ENCODE measurements at places on chromosomes 2 and 18.

DNA sequence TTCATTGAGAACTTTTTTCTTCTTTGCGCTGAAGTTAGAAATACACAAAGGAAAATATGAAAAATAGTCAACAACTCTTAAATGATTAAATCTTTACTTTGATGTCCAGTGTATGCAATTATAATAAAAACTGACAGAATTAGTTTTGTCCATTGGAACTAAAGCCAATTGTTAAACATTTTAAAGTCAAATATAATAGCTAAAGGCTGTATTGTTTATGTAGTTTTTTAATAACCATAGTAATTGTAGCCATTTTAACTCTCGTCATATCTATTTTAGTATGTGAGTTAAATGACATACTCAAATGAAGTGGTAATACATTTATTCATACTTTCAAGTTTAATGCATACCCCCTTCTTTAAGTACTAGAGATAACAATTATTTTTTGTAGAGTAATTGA, 4.7 kb upstream of the COBLL1 start:
- no peak for DNase-seq

DNA sequence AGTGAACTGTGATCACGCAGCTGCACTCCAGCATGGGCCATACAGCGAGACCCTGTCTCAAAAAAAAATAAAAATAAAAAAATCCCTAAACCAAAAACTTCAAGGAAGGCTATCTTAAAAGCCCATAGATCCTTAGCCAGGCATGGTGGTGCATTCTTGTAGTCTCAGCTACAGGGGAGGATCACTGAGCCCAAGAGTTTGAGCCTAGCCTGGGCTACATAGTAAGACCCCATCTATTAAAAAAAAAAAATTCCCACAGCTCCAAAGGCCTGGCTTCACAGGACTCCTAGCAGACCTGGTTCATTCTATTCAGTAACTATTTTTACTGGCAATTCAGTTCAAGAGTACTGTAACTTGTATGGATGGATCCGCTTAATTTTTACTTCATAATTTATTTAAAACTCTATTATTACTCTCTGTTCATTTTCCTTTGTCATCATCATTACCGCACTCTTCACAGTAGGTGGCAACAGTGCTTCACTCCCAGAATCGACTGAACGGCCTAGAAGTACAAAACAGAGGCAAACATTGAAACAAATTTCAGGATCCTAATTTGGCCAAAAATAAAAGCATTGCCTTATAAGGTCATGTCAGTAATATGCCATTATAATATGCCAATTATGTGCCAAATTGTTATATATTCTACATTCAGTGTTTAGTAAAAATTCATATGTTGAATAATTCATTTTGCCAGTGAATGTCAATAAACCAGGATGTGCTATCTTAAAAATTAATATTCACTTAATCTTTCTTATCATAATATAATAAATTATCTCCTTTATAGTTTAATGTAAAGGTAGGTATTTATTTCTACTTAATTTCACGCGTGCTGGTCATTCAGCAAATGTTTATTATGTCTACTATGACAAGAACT, 14.3 kb upstream of the STAM2 start:
- no peak for DNase-seq

GRCh38 chr2:241386519-241386918, 30.4 kb downstream of the FARP2 start:
- no peak for DNase-seq

DNA sequence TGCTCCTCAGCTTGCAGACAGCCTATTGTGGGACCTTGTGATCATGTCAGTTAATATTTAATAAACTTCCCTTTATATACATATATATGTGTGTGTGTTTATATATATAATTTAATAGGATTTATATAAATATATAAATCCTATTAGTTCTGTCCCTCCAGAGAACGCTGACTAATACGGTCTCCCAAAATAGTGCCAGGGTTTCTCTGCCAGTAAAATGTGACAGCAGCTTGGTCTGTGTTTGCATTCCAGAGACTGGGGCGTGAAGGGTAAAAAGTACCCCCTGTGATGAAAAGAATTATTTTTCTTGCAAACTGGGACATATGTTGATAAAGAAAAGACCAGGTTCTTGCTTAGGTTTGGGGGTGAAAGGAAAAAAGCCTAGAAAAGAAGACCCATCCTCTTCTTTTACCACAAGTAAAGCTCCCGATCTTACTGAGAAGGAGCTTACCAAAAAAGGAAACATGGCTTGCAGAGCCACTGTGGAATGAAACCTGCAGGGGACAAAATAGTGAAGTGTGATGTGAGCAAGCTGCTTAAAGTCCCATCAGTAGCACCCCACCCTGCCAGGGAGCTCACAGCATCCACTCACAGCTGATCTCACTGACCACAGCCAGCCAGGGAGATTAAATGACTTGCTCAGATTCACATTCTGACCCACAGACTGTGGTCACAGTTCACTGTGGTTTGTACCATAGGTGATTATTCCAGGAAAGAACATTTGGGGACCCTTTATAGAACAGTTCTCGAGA, 110.9 kb upstream of the RMP24 start:
- DNase-seq: no peak

DNA sequence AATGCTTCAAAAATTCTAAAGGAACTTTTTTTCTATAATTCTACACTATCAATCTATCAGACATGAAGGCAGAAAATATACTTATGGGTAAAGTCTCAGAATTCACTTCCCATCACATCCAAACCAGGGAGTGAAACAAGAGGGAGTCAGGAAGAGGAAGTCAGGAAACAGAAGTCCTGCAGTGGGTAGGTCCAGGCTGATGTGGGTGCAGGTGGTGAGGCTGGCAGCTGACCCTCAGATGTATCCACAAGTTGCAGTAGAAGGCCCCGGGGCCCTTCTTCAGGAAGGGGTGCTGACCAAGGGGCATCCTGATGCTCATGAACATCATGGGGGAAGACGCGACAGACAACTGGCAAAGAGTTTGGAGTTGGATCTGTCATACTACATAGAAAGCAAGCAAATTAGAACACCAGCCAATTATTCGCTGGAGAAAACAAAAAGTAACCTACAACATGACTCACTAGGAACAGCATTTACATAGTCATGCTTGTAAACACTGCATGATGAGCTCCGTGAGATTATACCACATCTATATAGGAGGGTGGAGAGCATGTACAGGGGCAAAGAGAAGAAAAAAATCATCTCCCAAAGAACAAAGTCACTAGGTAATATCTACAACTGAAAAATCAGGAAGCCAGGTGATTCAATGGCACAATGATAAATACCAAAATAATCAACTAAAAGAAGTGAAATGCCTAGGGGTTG, 4.2 kb downstream of the UXS1 start:
- DNase-seq: no peak

- no peak for DNase-seq
Measured at GRCh38 chr2:128591861-128592822, 273.5 kb upstream of the HS6ST1 start.

DNA sequence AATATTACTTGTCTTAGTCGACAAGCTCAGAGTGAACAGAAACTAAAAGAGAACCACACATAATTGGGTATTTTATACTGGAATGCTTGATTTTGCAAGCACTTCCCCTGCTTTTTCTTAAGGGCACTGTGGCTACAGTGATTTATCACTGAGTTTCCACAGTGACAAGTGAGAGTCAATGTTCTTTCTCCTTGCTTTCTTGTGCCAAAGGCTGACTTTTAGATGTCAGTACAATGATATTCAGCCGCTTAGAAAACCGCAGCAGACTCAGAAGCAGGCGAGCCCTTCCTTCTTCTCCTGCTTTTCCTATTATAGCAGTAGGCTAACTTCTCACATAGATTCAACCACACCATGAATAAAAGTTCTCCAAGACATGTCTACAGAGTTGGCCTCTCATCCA, 1603.6 kb upstream of the NXPH2 start:
- no peak for DNase-seq

DNA sequence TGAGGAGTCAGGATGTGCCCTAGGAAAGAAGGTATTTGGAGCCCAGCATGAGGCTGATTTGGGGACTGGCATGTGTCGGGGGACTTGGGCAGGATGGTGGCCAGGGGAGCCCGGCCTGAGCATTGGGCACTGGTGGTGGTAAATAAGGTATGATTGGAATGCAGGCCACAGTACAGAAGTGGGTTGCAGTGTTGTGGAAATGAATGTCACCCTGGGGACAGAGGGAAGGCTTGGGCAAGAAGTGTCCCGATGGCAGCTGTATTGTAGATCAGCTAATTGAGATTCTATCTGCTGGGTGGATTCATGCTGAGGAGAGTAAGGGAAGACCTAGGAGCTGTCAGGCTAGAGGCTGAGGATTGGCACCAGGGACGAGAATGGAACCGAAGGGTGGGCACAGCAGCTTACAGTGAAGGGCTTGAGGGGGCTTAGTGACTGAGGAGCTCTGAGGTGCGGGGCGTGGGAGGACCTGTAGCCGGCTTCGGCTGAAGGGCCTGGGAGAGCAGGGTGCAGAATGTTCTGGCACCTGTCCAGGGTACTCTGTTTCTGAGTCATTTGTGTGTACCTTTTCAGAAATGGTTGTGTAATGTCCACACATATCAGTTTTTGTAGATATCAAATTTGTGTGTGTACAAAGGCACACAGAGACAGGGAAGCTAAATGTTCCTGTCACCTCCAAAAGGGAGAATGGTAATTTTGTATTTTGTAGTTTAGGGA, 170.2 kb downstream of the PRKCE start:
- DNase-seq: no peak

GRCh38 chr2:200399046-200399445, 92.6 kb downstream of the SPATS2L start:
- DNase-seq: no peak

GRCh38 chr18:62073461-62074281, 113.2 kb downstream of the PIGN start:
- no peak for DNase-seq

GRCh38 chr2:191289049-191289448, 43.8 kb downstream of the MYO1B start:
- DNase-seq: no peak

DNA sequence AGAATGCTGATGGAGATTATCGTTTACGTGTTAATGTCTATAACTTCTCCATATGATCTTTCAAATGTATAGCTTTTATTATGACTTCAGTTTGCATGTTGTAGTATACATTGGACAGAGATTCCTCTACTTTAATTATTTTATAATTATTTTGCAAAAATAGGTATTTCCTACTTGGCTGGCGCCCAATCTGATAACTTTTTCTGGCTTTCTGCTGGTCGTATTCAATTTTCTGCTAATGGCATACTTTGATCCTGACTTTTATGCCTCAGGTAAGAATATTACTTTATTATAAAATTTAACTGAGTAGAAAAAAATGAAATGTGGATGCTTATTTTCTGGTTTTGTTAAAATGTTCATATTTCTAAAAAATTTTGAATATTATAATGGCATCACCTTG, 18.1 kb upstream of the ADGRF3 start:
- no peak for DNase-seq

DNA sequence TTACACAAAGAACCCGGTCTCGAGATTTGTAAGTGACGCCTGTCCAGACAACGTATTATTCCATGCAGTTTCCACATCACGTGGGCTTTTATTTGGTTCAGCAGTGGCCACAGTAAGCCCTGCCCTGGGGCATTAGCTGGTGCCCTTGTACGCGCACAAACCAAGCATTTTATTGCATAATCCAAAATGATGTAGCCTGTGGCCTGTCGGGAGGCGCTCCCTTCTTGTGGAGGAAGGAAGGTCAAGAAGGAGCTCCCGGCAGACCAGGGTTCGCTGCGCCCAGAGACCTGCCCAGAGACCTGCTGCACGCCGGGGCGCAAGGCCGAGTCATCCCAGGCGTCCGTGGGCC, 179.6 kb upstream of the ALKAL2 start:
- DNase-seq: no peak

GRCh38 chr2:171754254-171754939, 67.1 kb downstream of the DYNC1I2 start:
- no peak for DNase-seq

DNA sequence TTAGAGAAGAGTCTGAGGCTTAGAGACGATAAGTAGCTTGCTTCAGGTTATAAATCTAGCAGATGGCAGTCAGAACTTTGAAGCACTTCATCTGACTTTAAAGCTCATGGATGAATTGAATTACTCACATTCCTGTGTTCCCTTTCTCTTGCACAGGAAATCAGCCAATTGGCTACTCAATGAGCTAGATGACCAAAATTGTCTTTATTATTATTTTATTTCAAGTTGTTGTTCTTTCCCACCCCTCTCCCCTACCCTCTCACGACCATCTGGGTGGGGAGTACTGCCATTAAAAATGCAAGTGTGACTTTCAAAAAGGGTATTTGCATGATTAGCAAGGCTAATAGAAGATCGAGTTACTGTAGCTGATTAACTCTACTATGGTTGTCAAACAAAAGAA, 491.1 kb downstream of the NR4A2 start:
- DNase-seq: no peak

- no peak for DNase-seq
Measured at GRCh38 chr18:63120620-63121019, 198.9 kb downstream of the BCL2 start.

GRCh38 chr2:240624950-240625621, at the start of gene GPR35:
Gene GPR35, plus strand, starts transcription at chr2:240625480. Its CDS starts 4,473 bp downstream, at chr2:240629953.
- peak; percentile 42 for DNase-seq

- no peak for DNase-seq
Measured at GRCh38 chr2:232542715-232543467, 3.4 kb downstream of the CHRNG start.

GRCh38 chr2:138500592-138501424, 762 bp upstream of the SPOPL start:
- DNase-seq: no peak

DNA sequence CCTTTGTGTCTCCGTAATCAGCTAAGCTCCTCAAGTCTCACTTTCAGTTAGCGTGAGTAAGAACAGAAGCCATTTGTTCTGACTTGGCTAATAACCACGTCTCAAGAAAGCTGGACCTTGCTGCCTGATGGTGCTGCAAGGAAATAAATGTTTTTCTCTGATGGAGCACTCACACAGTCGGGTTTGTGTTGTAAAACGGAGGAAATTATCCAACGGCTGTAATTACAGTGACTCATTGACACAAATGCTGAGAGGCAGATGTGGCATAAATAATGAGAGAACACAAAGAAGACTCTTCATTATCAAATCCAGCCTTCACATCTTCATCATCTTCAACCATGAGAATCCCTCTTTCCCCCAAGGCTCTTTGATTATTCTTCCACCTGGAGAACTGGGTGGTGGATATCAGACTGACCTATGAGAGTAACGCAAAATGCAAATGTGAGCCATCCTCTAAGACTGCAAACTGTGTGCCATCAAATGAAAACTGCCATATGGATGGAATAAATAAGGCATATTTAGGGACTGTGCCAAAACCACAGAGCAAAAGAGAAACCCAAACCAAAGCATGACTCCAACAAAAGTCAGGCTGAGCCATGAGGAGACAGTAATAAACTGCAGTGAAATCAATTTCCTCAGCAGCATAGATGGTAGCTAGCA, 252.6 kb downstream of the RND3 start:
- DNase-seq: no peak

- DNase-seq: no peak
Measured at GRCh38 chr2:121520641-121520994, 10.1 kb upstream of the RNU4ATAC start.

DNA sequence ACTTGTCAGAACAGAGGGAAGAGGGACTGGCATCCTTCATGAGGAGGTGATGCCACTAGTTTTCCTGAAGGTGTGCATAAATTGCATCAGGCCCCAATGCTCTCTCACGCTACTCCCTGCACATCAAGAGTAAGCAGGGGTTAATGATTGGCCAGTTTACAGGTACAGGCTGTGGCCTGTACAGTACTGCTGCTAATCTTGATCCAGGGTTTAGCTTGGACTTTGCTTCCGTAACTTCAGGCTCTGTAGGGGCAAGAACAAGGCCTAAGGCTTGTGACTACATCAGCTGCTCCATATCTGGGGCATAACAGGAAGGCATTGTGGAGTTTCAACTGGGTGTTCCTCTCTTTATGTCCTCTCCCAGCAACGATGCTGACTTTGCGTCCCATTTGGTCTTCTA, 96.8 kb upstream of the FZD7 start:
- DNase-seq: no peak

GRCh38 chr2:201918616-201919307, 112.4 kb downstream of the CDK15 start:
- no peak for DNase-seq
